ENCODE measurements at places on chromosomes 5 and 9.

GRCh38 chr5:113233606-113234005 lies 201.2 kb downstream of the TSSK1B start:
- DNase-seq = no peak

DNA sequence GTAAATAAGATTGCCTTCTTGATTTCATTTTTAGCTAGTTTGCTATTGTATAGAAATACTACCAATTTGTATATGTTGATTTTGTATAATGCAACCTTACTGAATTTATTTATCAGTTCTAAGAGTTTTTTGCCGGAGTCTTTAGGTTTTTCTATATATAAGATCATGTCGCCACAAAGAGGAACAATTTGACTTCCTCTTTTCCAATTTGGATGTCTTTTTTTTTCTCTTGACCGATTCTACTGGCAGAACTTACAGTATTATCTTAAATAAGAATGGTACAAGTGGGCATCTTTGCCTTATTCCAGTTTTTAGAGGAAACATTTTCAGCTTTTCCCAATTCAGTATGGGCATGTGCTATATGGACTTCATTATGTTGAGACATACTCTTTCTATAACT lies 624.7 kb upstream of the ACO1 start:
- no peak for DNase-seq

DNA sequence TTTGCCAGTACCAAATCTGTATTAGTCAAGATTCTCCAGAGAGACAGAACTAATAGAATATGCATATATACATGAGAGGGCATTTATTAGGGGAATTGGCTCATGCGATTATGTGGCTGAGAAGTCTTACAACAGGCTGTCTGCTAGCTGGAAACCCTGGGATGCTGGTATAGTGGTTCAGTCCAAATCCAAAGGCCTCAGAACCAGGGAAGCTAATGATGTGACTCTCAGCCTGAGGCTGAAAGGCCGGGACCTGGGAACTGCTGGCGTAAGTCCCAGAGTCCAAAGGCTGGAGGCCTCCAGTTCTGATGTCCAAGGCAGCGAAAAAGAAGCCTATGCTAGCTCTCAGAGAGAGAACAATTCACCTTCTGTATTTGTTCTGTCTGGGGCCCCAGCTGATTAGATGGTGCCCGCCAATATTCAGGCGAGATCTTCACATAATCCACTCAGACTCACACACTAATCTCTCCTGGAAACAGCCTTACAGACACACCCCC lies 84.1 kb downstream of the KIAA1958 start:
- no peak for DNase-seq

DNA sequence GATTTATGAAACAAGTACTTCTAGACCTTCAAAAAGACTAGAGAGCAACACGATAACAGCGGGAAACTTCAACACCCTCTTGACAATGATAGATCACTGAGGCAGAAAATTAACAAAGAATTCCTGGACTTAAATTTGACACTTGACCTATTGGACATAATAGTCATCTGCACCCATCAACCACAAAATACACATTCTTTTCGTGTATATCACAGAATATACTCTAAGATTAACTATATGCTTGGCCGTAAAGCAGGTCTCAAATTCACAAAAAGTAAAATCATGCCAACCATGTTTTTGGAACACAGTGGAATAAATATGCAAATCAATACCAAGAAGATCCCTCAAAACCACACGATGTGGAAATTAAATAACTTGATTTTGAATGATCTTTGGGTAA lies 559.4 kb downstream of the DNAH5 start:
- no peak for DNase-seq

DNA sequence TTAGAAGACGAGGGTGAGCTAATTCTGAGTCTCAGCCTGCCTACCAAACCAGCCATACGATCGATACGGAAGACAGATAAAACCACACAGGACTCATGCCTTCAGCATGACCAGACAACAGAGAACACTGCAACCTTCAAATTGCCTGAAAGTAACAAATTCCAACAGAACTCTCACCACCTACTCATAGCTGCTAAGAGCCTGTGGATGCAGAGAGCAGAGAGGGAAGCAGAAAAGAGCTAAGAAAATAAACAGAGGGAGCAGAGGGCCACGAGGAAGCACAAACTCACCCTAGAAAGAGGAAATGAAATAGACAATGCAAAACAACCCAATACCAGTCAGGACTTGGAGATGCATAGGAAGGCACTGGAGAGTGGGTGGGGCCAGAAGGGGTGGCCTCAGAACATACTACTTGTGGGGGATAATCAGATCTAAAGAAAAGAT lies 86.7 kb upstream of the TAS2R1 start:
- DNase-seq = no peak

DNA sequence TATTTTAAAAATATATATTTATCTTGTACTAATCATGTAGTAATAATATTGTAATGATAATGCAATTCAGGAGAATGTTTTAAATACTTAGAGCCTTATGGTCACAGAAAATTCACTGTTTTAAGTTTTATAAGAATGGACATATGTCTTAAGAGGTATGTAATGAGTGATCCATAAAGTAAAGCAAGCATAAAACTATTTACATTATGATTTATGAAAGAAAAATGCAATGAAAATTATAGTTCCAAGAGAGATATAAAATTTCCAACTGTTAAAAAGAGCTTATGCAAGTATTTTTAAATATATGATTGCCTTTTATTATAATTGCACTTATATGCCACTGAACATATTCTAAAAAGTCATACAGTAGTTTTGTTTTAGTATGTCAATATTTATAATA lies 157.5 kb upstream of the TARS1 start:
- no peak for DNase-seq

All from NCI-H1436 (cell line).